GM04503 (cell line): ENCODE measurements at places on chromosomes 7 and 10.

DNA sequence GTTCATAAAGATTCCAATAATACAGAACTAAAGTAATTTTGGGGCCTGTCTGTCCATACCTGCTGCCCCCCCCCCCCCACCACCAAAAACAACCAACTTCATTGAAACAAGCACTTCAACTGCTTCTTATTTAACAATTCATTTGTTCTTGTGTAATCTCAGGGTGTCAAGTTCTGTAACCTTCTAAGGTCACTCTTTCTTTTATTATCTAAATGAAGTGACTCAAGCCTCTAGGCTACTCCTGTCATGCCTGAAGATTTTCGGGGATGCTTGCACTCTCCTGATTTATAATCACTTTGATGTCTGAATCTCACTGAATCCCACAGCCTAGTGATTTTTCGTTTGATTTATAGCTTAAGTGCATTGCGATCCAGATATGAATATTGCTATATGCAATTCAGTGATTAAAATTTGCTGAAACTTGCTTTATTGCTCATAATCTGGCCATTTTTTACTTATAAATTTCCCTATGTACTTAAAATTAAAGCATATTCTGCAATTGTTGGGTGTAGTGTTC, 27.2 kb downstream of the GARIN1A start:
- DNase-seq: no peak

- no peak for DNase-seq
Measured at GRCh38 chr10:3330663-3331062, 158.1 kb upstream of the PITRM1 start.

DNA sequence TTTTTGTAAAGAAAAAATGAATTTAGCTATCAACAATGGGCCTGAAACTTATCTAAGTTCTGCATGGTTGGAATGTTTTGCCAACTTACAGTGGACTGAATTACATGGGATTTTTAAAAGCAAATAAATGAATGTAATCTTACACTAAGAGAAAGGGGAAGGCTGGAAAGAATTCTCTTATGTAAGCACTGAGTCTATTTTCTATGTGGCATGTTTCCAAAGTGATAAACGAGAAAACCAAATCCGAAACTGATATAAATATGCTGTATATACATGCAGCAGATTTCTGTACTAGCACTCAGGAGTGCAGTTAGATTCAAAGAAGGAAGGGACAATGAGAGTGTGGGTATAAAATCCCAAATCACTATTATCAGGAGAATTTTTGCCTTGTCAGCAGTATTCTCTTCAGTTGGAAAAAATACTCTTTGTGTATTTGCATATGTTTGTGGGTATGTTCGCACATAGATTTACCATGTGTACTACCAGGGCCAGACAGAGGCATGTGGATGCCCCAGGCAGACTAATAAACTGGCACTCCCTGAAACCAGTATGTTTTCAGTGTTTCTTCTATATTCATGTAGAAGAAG, 334.3 kb upstream of the SEMA3D start:
- DNase-seq: no peak

- DNase-seq: no peak
Measured at GRCh38 chr7:153370092-153370491, 610.5 kb downstream of the ACTR3B start.

- no peak for DNase-seq
Measured at GRCh38 chr7:137213744-137214143, 129.8 kb downstream of the PTN start.

DNA sequence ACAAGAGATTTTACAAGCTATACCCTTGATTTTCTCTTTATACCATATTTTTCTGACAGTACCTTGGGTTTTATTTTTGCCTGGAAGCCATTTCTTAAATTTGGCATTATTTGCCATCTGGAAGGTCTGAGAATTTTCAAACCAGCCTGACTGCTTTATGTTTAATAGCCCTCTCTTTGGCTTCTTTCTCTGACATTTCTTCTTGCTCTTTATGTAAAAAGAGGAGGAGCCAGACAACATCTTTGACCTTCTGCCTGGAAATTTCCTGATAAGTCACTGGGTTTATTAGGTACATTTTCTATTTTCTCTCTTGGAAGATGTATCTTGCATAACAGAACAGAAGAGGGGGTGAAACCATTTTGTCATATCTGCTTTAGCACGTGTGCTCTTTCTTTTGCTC, 79.6 kb downstream of the LANCL2 start:
- no peak for DNase-seq

GRCh38 chr7:152486968-152487367, 51.2 kb upstream of the KMT2C start:
- no peak for DNase-seq

GRCh38 chr7:111101856-111102646, 11.1 kb downstream of the LRRN3 start:
- DNase-seq: no peak

- no peak for DNase-seq
Measured at GRCh38 chr10:76297780-76298281, 866.4 kb downstream of the LRMDA start.

DNA sequence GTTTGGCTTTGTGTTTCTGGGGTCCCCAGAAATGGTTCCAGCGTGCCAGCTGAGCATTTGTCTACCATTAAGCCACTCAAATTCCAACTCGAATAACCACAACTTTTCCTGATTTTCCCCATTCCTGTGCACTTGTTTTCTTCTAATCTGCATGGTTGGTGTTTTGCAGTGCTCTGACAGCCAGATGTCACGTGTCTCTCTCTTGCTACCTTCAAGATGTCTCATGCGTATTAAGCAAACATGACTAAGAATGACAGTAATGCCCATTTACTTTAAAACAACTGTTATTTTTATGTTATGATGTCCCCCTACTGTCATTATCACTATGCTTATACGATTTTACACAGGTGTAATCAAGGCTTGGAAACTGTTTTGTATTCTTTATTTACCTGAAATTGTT, 35.2 kb upstream of the MXI1 start:
- no peak for DNase-seq

DNA sequence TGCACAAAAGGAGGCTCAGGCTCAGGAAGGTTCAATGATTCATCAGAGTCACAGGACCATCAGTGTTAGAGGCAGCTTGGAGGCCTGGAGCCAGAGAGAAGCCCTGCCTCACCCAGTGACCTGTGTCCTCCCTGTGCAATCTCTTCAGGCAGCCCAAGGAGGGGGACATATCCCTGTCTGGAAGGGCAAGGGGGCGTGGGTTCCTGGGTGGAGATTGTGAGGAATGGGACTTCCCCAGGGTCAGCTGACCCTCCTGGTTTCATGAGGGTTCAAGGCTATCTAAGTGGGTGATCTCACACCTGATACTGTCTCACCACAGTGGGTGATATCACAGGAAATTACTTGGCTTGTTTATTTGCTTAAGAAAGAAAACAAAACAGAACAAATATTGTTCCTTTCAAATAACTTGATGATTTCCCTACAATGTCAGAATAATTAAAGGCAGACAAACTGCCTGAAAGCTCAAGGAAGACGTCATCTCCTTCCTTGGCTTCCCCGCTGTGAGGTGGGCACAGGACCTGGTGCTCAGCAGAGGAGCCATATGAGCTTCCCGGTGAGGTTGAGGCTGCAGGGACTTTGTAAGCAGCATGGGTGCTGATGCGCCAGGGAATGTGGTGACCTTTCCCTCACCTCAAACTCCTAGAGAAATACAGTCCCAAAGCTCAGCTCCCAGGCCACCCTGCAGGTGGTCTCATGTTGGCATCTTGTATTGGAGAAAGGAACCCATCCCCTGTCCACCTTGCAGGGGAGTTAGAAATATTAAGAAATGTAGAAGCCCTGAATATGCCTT, 763.2 kb downstream of the GRID1 start:
- DNase-seq: no peak

GRCh38 chr10:132690821-132691610, 94.9 kb downstream of the NKX6-2 start:
- DNase-seq: no peak

DNA sequence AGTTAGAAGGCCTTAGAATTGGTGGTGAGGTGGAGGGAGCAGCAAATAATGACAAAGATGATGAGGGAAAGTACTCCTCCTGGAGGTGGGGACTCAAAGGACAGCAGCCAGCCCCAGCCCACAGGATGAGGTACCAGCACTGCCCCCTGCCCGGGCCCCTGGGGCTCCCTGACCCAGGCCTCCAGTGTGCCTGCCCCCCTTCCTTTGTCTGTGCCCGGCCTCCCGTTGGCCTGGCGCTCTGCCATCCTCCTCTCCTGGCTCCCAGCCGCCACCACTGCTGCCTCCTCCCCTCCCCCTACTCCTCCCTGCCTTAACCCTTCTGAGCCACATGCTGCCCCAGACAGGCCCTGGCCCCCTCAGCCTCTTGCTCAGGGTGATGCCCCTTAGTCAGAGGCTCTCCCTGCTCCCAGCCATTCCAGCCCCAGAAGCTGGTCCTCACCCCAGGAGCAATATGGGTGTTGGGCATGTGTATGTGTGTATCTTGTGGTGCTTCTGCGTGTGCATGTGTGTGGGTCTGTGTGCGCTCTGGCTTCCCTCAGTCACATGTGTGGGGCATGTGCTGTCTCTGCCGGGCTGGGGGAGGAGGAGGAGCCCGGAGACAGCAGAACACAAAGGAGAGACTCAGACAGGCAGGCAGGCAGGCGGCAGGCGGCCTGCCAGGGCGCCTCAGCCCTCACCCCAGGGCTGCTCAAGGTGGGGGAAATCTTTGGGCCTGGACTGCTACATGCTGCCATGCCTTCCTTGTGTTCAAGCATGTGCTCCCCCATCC, 2.6 kb downstream of the LDB1 start:
- no peak for DNase-seq

GRCh38 chr7:32224276-32224675, 154.1 kb upstream of the PDE1C start:
- DNase-seq: no peak

- DNase-seq: no peak
Measured at GRCh38 chr10:133329491-133330202, 7.0 kb downstream of the CALY start.

DNA sequence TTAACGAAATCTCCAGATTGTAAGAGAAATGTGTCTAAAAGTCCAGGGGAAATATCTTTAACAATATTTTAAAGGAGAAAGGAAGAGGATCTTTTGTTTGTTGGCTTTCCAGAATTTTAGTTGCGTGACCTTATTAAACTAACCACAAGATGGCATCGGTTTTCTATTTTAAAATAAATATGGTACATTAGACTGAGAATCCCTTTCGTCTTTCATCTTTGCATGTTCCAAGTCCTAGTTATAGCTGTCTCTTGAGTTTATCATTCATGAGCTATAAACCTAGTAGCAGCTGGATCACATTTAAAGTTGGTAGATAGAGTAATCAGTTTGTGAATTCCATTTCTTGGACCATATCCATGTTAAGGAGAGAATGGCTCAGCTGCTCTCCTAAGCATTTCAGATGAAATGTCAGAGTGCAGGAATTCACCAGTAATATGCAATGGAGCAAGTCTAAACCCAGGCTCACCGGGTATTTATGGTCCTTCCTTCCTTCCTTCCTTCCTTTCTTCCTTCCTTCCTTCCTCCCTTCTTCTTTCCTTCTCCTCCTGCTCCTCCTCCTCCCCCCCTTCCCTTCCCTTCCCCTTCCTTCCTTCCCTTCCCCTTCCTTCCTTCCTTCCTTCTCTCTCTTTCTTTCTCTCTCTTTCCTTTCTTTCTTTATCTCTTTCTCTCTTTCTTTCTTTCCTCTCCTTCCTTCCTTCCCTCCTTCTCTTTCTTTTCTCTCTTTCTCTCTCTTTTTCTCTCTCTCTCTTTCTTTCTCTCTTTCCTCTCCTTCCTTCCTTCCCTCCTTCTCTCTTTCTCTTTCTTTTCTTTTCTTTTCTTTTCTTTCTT, 57.8 kb upstream of the RAB18 start:
- DNase-seq: peak; percentile 49

GRCh38 chr7:97480772-97481390, 251.0 kb upstream of the TAC1 start:
- no peak for DNase-seq

- no peak for DNase-seq
Measured at GRCh38 chr7:27345164-27345887, 102.7 kb downstream of the EVX1 start.

GRCh38 chr10:103576076-103576471, 82.6 kb downstream of the NEURL1 start:
- DNase-seq: no peak

DNA sequence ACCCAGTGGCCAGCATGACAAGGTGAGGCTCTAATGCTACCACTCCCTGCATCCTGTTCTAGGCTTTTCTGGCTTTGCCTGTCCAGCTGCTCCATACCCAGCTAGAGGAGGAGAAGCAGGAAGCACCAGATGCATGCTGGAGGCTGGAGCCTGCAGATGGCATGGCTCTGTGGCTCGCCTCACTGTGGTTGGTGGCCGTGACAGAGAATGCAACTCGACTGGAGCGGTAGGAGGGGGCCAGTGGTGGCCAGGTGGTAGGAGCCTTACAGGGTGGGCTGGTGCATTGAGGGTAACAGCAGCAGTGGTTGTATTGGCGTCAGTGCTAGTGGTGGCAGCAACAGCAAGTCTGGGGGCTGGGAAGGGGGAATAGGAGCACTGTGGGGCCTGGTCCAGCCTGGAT, 128.6 kb downstream of the ZNF248 start:
- DNase-seq: no peak

- no peak for DNase-seq
Measured at GRCh38 chr7:47497367-47498096, 84.4 kb downstream of the TNS3 start.

- no peak for DNase-seq
Measured at GRCh38 chr7:18771834-18772566, 276.5 kb downstream of the HDAC9 start.

DNA sequence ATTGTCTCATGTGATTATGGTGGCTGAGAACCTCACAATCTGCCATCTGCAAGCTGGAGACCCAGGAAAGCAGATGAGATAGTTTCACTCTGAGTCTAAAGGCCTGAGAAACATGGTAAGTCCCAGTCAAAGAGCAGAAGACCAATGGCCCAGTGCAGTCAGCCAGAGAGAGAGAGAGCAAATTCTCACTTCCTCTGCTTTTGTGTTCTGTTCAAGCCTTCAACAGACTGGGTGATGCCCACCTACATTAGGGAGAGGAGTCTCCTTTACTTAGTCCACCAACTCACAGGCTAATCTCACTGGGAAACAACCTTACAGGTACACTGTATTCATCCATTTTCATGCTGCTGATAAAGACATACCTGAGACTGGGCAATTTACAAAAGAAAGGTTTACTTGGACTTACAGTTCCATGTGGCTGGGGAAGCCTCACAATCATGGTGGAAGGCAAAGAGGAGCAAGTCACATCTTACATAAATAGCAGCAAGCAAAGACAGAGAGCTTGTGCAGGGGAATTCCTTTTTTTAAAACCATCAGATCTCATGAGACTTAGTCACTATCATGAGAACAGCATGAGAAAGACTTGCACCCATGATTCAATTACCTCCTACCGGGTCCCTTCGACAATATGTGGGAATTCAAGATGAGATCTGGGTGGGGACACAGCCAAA, 4.7 kb upstream of the FRMPD2 start:
- DNase-seq: no peak

DNA sequence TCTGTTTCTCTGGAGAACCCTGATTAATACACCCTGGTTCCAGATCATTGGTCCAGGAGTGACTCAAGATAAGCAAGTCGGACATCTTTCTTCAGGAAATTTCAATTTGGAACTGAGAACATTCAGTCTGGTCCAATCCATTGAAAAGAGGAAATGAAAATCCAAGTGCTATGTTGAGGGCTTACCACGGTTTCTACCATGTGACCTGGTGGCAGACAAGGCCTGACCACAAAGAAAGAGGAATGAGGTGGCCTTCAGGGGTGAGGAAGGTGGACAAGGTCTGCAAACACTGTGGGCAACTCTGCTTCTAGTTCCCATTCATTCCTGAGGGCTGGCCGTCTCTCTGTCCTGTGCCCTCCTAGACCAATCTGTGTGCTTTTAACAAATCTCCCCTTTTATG, 149.2 kb upstream of the GHITM start:
- DNase-seq: no peak
